ENCODE measurements at places on chromosomes 3 and 15.

DNA sequence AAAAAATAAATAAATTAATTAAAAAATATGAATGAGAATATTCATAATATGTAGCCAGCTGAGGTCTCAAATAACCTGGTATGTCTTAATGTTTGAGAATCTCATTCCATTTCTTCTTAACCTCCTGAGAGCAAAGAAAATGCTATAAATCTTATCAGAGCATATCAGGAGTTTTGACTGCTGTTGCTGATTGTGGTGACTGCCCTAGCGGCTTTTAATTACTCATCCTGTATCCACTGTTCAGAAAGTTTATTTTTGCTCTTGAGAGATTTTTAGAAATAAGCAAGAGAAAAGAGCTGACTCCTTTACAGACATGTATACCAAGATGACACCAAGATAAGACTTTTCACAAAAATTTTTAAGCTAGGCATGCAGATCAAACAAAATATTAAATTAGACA, 454.8 kb upstream of the CBLB start:
- no peak for DNase-seq

DNA sequence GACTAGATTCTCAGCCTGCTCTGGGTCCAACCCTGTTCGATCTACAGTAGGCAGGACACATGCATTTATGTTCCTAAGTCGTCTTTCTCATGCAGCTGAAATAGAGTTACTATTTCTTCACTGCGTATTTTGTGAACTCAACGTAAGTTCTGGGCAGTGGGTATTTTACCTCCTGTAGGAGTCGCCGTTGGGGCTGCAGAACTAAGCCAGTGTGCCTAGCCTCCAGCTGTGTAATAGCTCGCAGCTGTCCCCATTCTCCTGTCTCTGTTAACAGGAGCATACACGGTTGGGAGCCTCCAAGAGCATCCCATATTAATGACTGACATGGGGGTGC, 58.4 kb upstream of the HRH1 start:
- DNase-seq: no peak

- no peak for DNase-seq
Observed at GRCh38 chr3:52439426-52440248, 5.3 kb downstream of the SEMA3G start.

DNA sequence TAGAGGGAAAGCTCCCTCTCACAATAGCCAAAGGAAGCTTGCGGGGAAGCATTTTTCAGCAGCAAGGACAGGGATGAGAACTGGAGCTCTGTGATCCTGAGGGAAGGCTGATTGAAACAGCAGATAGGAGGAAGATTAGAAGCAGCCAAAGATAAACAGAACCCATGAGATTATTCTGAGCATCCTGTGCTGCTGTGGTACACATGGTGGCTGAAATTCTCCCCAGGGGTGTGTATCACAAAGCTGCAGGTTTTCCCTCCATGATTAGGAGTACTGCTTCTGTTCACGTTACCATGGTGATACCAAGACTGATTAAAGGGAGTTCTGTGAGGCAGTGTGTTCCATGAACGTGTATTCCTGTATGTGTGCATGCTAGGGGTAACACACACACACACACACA, 30.3 kb upstream of the PSMD6 start:
- DNase-seq: no peak

- DNase-seq: no peak
Observed at GRCh38 chr15:47434596-47434995, 282.7 kb upstream of the SEMA6D start.

Measured in activated CD4-positive, alpha-beta T cell treated with anti-CD3 and anti-CD28 coated beads, Interleukin-2, Interleukin-6, amounts not matched to agents 100 ng/mL and 50 ng/mL, durations not matched to agents 16 hours and 8 hours (primary cell).